A172 (cell line): ENCODE measurements at places on chromosomes 2 and 18. TPM values are rescaled to one million over a fixed set of nuclear protein-coding genes. Genes with fewer than 3 reads are reported as not detected.

DNA sequence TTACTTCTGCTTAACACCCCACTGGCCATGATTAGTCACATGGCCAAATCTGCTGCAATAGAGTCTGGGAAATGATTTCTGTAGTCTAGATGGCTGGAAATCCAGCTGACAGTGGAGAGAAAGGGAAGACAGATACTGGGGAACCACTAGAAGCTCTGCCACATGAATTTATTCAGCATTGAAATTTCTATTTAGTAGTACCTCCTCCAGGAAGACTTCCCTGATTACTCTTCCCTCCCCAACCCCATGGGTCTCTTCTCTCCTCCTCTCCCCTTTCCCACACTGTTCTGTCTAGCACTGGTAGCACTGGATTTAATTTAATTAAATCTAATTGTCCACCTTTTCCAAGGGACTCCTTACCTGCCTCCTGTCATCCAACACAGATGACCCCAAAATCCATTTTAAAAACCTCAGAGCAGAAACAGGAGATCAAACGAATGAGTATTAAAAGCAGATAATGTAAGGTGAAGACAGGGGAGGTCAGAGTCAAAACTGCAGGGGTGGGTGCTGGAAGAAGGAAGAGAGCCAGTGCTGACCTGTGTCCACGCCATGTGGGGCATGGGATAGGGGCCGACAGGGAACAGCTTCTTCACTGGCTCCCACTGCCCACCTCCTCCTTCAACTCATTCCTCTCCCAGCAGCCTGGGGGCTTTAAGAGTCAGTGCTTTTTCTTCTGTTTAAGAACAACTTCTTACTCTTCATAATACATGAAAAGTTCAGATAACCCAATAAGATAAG is 169.2 kb upstream of the HS6ST1 start:
- DNase-seq: no peak

DNA sequence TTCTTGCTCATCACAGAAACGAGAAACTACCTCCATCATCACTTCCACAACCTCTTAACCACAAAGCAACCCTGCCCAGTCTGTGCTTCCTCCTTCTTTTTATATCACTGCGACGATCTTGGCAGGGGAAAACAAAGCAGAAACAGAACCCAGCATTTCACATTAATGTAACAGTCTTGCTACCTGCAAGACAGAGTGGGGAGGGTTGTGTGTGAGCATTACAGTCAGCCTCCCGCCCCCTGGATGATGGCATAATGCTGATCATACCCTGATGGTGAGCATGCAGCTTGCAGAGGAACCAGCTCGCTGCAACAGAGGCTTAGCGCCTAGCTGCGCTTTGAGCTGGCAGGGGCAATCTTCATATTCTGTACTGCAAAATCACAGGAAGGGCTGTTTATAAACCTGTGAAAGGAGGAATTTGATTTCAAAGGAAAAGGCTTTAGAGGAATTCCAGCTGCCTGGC is 376.1 kb downstream of the IRS1 start:
- DNase-seq: peak; percentile 34

DNA sequence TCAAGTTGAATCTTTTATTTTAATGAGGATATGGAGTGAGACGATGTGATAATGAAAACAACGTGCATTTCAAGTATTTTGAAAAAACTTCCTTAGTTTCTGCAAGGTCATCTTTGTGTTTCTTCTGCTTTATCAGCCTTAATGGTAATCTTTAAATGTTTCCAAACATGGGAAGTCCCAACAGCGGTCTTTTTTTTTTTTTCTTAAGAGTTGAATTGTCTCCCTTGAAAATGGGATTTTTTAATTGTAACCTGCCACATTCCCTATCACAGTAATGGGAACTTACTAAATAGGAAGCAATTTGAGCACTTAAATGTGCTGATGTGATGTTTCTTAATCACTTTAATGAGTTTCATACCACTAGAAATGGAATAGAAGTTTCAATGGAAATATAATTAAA is 45.8 kb downstream of the ATIC start:
- no peak for DNase-seq

GRCh38 chr2:234420408-234420807 is 76.5 kb downstream of the ARL4C start:
- DNase-seq: no peak

GRCh38 chr2:233426619-233427342 is 72.5 kb downstream of the DGKD start:
- peak; percentile 96 for DNase-seq

DNA sequence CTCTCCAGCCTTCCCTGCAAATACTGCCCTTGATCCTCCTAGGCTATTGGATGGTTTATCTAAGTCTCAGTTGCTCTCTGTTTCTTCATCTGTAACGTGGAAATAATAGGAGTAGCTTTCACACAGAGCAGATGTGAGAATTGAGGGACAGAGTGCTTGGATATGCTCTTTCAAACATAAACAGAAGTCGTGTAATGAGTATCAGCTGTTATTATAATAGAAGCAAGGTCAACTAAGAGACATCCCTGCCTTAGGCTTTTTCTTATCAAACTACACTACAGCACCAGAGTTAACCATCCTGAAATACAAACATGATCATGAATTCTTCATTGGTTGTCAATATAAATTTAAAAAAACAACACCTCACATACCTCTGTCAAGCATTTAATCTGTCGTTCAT is 138.2 kb downstream of the DOK6 start:
- no peak for DNase-seq

The AAMP gene
- total RNA-seq: 217 and 254 TPM in 2 replicates

The SIX3 gene
- total RNA-seq: not detected in 2 replicates

The DNAJC5G gene
- not detected in 2 replicates for total RNA-seq

The SPP2 gene
- total RNA-seq: not detected in 2 replicates

The MYO5B gene
- total RNA-seq: 25.8 and 29.5 TPM in 2 replicates
